ENCODE measurements at places on chromosomes 13 and 19.

DNA sequence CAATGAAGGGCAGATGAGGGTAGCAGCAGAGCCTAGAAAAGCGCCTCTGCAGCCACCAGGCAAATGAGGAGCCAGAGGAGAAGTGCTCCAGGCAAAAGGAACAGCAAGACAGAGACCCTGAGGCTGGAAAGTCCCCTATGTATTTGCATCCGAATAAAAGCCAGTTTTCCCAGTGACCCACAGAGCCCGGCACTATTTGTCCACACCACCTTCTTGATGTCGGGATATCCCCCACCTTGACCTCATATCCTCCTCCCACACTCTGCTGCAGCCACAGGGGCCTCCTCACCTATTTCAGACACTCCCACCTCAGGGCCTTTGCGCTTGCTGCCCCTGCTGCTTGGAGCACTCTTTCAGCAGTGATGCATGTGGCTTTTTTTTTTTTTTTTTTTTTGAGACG, 6.6 kb downstream of the ATG4D start:
- DNase-seq: no peak

DNA sequence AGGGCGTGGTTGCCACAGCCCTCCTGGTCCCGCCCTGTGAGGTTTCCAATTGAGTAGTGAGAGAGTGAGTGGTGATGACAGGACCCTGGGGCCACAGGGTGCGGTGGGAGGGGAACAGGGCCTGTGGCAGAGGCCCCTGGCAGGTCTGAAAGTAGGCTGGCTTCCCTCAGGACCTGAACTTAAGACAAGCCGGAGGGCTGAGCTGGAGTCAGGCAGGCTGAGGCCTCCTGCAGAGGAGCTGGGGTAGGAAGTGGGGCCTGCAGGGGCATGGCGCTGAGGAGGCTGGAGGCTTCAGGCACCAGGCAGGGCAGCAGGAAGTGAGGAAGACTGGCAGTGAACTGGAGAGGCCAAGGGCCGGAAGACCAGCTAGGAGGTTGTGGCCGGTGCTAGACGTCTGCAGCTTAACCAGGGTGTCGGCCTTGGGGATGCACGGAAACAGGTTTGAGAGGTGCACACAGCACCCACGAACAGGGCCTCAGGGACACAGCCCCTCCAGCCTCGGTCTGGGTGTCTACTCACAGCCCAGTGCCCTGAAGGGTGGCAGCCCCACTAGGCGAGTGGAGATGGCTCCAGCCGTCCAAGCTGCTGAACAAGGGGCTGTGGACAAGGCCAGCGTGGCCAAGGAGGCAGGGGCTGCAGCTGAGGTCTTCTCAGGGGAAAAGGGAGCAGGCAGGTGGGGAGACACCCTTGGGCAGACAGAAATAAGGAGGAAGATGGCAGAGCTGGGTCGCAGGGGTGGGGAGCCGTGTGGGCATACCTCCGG, 17.8 kb downstream of the POP4 start:
- peak; percentile 92 for DNase-seq

DNA sequence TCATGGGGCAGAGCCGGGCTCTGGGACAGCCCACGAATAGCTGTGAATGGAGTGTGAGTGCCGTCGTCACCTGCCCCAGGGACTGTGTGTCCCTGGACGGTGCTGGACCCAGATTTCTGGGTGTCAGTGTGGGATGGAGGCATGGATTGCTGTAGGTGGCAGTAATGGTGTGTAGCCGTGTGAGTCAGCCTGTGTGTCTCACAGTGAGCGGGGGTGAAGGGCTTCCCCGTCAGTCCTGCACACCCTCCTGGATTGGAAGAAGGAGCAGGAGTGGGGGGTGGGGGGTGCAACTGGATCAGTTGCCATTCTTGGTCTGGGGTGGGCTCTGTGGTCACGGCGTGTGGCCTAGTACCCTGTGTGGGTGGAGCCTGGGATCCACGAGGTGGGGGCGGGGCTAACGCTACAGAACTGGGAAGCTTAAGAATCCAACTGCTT, 6.5 kb upstream of the LTBP4 start:
- DNase-seq: no peak

DNA sequence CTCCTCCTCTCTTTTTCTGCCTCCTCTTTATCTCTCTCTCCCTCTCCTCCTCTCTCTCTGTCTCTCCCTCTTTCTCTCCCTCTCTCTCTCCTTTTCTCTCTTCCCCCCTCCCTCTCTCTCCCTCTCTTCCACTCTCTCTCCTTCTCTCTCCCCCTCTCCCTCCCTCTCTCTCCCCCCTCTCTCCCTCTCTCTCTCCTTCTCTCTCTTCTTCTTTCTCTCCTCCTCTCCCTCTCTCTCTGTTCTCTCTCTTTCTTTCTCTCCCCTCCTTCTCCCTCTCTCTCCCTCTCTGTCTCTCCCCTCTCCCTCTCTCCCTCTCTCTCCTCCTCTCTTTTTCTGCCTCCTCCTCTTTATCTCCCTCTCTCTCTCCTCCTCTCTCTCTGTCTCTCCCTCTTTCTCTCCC, 197.4 kb downstream of the UQCRFS1 start:
- DNase-seq: no peak

DNA sequence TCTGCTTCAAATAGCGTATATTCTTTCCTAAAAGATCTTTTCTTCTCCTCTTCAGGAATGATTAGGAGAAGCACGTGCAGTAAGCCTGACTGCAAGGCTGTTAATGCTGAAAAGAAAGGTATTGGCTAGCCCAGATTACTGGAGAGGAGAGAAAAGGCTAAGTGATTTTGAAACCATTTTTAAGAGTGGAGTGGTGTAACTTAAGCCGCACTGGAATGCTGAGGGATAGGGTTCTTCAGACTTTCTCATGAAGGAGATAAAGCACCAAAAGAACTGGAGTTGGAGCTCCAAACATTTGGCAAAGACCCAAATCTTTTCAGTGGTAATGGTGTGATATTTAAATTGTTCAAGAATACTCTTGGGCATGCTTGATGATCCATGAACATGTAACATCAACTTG, 388.3 kb downstream of the COG6 start:
- no peak for DNase-seq

- DNase-seq: no peak
These were observed 458.9 kb downstream of the SLITRK1 start for GRCh38 chr13:83423381-83423780.

GRCh38 chr13:102721800-102722231, 27.0 kb upstream of the METTL21C start:
- DNase-seq: no peak

Measured in activated CD4-positive, alpha-beta T cell treated with anti-CD3 and anti-CD28 coated beads, Interleukin-2, amount 50 U/mL, for 16 hours (primary cell).